CD4-positive, alpha-beta memory T cell (primary cell): ENCODE measurements at places on chromosomes 16 and 17.
A peak's percentile ranks its signal among the peaks of the same experiment; 100 is the strongest.

DNA sequence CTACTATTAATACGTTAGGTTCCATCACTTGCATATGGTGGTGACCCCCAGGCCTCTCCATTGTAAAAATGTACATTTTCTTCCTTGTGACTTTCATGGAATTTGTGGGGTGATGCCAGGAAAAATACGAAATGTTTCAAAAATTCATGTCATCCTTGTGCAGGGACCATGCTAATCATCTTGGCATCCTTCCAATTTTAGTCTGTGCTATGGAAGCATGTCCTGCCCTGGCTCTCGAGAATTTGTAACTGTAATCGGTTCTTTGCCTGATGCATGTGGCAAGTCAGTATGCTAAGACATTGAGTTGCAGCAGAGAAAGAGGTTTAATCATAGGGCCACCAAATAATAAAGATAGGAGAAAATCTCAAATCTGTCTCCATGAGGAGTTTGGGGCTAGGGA, 14.3 kb upstream of the GINS3 start:
- no peak for DNase-seq

- DNase-seq = no peak
Observed at GRCh38 chr17:77508047-77508715, 367.4 kb downstream of the SEC14L1 start.

GRCh38 chr16:16059160-16059559, 109.7 kb downstream of the ABCC1 start:
- DNase-seq = no peak

DNA sequence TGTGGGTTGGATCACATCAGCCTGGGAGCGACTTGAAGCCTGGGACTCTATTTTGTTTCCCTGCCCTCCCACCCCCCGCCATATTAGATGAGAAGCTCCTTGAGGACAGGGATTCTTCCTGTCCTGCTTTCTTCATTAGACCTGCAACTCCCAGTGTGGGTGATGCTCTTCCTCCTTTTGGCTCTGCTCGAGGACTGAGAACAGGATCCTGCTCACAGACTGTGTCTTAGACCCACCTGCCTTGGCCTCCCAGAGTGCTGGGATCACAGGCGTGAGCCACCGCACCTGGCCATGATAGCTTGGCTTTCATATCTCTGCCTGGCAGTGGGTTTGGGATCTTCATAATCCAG, 21.5 kb upstream of the TNS4 start:
- no peak for DNase-seq

DNA sequence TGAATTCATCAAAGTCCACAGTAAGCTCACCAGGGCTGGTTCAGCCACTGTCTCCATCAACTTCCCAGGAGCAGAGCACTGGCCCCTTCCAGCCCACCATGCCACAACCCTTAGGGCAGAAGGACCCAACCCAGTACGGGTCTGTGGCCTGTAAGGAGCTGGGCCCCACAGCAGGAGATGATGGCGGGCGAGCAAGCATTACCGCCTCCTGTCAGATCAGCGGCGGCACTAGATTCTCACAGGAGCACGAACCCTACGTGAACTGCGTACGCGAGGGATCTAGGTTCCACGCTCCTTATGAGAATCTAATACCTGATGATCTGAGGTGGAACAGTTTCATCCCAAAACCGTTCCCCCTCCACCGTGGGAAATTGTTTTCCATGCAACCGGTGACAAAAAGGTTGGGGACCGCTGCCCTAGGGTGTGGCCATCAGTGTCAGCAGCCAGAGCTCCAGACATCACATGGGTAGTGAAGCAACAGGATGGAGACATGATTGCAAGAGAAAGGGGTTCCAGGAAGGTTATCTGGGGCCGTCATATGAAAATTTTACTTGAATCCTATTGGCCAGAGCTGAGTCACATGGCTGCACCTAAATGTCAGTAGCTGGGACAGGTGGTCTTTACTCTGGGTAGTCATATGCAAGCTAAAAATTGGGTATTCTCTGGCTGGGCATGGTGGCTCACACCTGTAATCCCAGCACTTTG, 12.4 kb upstream of the SLC25A19 start:
- DNase-seq = no peak

GRCh38 chr16:87815567-87815966, 49.8 kb upstream of the KLHDC4 start:
- DNase-seq = no peak

- no peak for DNase-seq
Observed at GRCh38 chr16:10685709-10686108, 9.0 kb downstream of the TEKT5 start.

GRCh38 chr17:1186923-1187771, 7.4 kb upstream of the ABR start:
- peak; percentile 73 for DNase-seq

- DNase-seq = peak; percentile 87
Observed at GRCh38 chr17:68296217-68297191, 5.2 kb downstream of the ARSG start.

DNA sequence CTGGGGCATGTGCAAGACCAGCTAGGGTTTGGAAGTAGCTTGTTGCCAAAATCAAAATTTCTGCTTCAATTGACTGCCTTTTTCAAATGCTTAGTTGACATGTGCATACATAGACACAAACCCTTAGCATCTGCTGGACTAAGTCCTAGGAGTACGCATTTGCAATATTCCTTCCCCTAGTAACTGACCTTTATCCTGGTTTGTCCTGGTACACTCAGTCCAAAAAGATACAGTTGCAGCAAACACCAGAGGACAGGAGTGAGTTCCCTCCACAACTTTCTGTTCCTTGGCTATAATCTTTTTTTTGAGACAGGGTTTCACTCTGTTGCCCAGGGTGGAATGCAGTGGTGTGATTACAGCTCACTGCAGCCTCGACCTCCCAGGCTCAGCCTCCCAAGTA, 290.2 kb upstream of the ERCC4 start:
- no peak for DNase-seq

GRCh38 chr17:4543557-4544026, 11.6 kb downstream of the MYBBP1A start:
- no peak for DNase-seq

DNA sequence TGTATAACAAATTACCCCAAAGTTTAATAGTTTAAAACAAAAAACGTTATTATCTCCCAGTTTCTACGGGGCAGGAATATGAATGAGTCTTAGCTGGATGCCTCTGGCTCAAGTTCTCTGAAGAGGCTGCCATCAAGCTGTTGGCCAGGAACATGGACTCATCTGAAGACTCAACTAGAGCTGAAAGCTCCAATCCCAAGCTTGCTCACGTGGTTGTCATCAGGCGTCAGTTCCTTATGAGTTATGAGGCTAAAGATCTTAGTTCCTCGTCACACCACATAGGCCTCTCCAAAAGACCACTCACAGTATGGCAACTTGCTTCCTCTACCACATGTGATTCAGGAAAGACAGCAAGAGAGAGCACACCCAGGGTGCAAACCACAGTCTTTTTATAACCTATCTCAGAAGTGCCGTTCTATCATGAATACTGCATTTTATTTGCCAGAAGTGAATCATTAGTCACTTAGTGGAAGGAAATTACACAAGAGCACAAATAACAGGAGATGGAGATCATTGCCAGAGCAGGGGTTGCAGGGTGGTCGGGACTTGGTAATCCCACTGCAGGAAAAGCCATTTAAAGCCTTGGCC, 48.7 kb upstream of the NLK start:
- DNase-seq = no peak

DNA sequence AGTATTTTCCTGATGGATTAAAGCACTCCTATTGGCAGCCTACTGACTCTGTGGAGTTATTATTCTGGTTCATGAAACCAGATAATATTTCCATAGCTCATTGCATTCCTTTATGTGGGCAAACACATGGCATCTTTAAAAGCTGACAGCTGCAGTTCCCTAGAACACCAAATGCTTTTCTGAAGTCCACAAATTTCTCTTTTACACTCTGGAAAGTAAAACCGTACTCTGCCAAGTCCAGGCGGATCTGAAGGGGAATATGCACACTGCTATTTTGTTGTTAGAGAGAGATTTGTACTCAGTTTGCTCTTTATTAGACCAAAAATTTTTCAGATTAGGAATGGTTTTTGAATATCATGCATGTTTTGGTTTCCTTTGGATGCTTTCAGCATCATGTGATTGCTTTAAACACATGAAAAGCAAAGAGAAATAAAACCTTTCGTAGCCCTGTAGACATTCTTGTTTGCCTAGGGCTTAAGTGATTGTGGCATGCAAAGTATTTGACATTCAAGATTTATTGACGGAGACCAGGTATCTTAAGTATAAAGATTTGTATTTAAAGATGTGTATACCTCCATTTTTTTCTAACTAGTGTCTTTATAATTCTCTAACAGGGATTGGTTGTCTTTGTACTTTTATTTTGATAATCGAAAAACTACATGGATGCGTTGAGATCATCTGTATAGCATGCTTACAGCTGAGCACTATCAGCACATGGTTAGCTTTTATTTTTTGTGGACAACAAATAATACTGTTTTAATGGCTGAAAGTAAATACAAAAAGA, 19.5 kb downstream of the SEC14L1 start:
- no peak for DNase-seq

- DNase-seq = no peak
Observed at GRCh38 chr16:19688396-19689024, 29.5 kb downstream of the KNOP1 start.

- no peak for DNase-seq
Observed at GRCh38 chr17:34299956-34300577, 14.5 kb downstream of the CCL11 start.

DNA sequence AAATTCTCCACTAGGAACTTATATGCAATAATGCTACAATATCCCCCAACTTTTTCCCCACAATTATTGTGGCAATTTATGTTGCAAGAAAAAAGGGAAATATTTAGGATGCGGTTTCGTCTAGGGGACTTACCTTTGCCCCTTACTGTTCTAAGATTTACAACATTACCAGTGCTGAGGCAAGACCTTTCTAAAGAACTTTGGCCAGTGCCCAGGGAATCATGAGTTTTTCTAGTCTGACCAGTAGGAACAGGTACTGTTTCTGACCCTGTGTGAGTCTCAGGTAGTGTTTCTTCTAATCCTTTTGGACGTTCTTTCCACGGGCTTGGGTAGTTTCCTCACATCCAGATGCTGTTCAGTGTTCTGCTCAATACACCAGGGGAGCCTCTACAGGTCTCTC, 373.7 kb downstream of the HAPSTR1 start:
- DNase-seq = no peak

GRCh38 chr17:19311016-19311415, 51.5 kb downstream of the B9D1 start:
- DNase-seq = no peak

GRCh38 chr17:60481604-60482003, 44.4 kb downstream of the APPBP2 start:
- DNase-seq = no peak

DNA sequence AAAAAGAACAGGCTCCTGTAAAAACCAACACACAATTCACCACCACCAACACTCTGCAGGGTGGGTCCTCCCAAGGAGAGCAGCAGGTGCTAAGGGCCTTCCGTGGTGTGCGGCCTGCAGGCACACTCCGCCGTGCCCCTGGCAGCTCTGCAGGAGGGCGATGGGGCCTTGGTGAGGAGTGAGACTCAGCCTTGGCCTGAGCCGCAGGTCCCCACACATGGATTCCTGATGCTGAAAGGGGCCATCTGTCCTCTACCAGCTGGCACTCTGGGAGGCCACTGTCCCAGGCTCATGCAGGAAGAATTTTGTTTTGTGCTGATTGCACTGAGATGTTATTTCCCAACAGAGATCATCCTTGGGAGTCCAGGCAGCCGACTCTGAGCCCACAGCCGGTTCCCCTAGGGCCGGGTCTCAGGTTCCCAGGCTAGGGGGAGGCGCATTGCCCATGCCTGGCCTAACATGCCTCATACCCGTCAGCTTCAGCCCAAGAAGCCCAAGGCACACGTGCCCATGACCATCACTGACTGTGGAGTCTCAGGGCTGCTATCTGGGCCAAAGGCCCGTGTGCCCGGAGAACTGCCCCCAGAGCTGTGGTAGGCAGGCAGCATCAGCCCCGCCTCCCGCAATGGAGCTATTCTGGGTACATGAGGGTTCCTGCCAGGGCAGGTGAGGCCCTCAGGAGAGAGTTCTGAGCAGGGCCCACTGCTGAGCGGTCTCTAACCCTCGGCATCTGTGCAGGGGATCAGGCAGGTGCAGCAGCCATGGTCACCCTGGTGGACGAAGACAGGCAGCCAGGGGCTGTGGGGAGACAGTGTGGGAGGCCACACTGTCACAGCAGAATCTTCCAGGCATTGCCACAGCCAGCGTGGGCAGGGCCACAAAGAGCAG, 97.9 kb upstream of the ZNF469 start:
- no peak for DNase-seq

GRCh38 chr17:68384471-68384870, 72.8 kb downstream of the WIPI1 start:
- DNase-seq = no peak

DNA sequence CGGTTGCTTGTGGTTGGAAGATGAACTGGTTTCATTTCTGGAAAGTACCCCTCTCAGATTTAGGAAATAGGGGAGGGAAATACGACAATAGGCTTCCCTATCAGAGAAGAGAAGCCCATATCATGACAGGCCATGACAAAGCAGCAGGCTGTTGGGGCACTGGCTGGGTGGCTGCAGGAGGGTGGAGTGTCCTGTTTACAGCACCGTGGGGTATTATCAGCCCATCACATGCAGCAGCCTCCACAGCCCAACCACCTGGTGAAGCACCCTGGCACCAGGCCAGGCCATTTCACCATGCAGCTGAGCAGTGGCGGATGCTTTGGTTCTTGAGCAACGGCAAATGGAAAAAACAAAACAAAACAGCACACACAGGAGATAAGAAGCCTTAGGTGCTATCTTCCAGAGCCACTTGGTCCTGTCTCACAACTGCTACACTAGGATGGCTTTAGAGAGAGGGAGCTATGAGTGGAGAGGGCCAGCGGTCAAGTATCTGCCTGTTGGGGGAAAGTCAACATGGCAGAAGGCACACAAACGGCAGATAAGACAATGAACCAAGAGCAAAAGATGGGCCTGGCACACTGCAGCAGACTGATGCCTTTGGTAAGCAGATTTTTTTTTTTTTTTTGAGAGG, 24.2 kb downstream of the FAM117A start:
- peak; percentile 96 for DNase-seq

DNA sequence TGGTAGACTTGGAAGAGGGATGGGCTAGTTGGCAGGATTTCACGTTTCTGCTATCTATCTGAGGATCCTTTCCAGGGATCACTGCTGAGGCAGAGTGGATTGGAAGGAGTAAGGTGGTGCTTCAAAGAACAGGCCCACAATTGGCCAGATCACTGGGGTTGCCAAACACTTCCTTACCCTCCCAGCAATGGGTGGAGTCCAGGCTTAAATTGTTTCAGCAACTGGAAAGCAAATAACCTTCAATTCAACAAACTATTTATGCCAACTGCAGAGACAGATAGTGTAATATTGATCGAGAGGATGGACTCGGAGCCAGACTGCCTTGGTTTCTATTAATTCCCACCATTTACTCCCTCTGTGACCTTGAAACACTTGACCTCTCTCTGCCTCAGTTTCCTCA, 2.1 kb downstream of the ARRB2 start:
- DNase-seq = no peak

- DNase-seq = no peak
Observed at GRCh38 chr16:85363881-85364280, 249.2 kb upstream of the GSE1 start.

DNA sequence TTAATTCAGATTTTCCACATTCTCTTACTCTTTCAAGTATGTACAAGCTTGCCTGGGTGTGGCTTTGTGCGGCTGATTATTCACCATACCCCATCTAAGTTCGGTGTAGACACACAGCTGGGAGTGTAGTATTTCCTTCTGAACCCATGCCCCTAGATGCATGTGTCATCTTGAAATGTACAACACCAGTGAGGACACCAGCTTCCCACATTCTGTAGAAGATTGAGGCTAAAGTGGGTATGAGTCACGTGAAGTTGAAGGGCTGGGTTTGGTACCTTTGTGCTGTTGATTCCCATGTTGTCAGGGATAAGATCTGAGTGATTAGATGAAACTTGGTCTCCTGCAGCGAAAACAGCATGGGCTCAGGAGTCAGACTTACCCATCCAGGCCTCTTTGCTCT, 14.6 kb upstream of the DHX8 start:
- no peak for DNase-seq
